ENCODE measurements at places on chromosomes 6 and 20. TPM values are rescaled to one million over a fixed set of nuclear protein-coding genes. Genes with fewer than 3 reads are reported as not detected.

The SMPDL3A gene
- 0.16 TPM for total RNA-seq

The PNLDC1 gene
- total RNA-seq = 0.80 TPM

- peak; percentile 75 for DNase-seq
Observed at GRCh38 chr20:36629719-36630681, 16.0 kb downstream of the SLA2 start.

The CCN5 gene
- not detected for total RNA-seq

The CUTA gene
- 149 TPM for total RNA-seq

GRCh38 chr6:130969791-130970491 lies 93.1 kb downstream of the EPB41L2 start:
- DNase-seq = no peak

DNA sequence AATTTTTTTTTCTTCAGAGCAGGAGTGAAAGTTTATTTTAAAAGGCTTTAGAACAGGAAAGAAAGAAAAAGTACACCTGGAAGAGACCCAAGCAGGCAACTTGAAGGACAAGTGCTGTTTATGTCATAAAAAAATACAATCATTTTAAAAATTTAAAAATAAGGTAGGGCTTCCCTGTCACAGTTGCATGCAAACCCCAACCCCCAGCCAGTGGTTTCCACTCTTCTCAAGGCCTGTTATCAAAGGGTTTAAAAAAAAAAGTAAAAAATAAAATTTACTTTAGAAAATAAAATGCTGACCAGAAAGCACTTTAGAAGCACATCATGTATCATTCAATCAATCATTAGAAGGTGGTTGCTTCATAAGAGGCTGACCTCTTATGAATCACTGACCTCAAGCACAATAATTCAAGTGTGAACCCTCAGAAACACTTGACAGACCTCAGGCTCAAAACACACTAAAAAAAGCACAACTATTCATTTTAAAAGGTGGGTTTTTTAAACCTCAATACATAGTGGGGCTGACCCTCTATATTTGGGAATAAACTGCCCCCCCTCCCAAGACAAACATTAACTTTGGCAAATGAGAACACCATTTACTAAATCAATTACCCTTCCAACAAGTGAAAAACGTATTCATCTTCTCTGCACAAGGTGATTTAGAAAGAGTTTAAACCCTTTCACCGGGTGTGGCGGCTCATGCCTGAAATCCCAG lies 15.6 kb downstream of the ILRUN start:
- DNase-seq = no peak

The BHLHE23 gene
- total RNA-seq = not detected

The CHMP4B gene
- total RNA-seq = 79.9 TPM

DNA sequence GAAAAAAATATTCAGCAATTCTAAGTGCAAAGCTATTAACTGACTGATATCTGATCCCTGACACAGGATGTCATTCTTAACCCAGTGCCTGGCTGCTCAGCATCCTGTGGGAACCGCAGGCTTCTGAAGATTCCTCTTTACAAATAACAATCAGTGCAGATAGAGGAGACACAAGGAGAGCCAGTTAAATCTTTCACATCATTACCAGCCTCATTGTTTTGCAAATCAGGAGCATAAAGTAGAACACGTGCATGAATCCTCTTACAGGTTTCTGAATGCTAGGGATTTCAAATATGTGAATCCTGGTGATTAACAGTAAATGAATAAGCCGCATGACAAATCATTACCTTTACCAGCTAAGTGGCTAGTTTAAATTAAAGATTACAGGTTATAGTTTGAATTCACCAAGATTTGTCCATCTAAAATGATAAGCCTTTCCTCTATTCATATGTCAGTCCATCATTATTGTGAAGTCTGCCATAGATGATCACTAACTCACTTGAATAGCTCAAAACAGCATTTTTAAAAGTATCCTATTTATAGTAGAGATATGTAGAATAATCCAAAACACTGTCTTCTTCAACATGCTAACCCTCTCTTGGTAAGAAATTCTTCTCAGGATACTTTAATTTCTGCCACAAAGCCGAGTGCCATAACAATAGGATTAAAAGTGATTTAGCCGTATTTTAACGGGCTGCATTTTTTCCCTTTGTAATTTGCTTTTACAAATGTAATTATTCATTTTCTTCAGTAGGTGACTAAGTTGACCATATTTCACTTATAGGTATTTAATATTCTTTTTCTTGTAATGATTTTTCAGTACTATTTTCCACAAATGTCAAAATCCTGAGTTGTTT lies 367.3 kb upstream of the EPHA7 start:
- no peak for DNase-seq

DNA sequence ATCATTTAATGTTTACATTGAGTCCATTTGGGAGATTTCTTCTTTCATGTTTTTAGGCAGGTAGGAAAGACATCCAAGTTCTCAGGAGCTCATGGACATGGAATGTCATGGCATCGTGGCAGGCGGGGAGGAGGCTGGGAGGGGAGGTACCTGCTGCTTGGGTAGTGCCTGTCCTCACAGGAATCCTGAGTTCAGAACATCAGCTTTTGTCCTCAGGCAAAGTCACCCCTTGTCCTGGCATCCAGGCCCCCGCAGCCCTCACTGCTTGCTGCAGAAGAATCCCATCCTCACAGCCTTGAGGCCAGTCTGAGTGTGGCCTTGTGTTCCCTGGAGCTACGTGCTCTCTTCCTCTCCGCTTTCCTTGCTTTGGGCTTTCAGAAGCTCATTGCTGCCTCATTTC lies 157.4 kb downstream of the CFAP61 start:
- DNase-seq = no peak

- no peak for DNase-seq
Observed at GRCh38 chr20:44170816-44171410, 16.1 kb downstream of the JPH2 start.

Measured in CD8-positive, alpha-beta memory T cell (primary cell).